ENCODE measurements at places on chromosomes 12 and 14.

DNA sequence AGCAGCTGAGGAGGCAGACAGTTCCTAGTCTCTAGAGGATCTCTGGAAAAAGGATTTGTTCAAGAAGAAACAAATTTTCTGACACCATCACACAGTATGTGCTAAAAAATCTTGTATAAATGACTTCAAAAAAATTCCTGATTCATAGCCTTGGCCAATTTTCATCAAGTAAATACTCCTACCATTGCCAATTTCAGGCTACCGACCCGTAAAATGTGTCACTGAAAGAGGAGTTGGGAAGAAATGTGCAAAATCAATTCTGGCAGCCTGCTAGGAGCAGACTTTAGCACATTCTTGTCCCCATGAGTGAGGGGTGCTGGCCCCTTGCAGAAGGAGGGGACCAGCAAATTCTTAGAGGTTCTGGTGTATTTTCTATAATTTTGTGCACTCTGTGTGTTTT lies 109.4 kb downstream of the TMEM30B start:
- no peak for DNase-seq

GRCh38 chr14:102848830-102849525 lies 71.7 kb downstream of the TRAF3 start:
- no peak for DNase-seq

DNA sequence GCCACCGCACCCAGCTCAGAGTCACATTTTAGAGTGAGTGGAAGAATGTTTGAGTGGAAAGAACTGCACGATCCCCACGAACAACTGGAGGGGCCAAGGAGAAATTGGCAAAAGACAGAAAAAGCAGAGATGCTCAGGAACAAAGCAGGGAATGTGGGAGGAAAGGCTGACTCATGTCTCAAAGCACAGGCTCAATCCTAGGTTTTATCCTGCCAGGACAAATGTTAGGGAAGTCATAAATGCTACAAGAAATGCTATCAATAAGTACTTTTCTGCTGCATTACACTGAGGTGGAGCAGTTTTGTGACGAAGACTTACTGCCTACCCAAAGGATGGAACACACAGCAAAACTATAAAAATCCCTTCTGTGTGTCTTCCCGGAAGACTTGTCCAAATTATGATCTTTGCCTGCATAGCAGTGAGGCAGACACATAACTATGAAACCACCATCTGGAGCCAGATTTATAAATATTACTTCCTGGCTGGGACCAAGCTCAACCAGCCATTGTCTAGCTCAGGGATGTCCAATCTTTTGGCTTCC lies 26.7 kb downstream of the NIN start:
- no peak for DNase-seq

- DNase-seq = no peak
These were observed 79.5 kb downstream of the IRF2BPL start for GRCh38 chr14:76948976-76949375.

DNA sequence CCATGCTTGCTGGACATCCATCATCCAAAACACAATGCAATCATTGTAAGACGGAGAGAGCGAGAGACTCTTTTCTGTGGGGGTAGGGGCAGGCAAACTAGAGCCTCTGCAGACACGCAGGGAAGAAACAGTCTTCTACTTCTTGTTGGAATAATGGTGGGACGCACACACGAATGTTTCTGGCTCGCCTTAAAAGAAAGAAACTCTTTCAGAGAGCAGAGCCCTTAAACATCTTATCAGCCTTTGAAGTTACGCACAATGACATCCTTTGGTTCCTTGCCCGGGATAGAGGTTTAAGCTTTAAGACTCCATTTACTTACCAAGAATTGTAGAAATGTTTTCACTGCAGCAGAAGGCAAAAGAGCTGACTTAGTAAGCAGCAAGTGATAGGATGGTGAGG lies 133.8 kb upstream of the FOXN3 start:
- DNase-seq = no peak

DNA sequence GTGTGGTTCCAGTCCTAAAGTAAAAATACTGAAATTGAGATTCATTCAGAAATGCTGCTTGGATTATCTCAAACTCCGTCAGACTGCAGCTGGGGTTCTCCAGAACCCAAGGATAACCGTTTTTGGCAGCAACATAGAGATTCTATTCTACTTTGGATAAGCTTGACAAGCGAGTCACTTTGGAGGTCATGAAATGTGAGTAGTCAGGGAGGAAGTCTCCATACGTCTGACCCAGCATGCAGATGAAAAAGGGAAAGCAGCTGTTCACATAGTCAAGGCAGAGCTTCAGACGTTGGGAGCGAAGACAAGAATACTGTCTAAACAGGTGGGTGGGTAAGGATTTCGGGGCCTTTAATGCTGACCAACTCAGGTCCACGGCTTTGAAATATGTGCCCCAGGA lies 14.9 kb upstream of the HSP90B1 start:
- DNase-seq = no peak

- DNase-seq = no peak
These were observed 863.9 kb downstream of the BCL11B start for GRCh38 chr14:98408024-98408555.

DNA sequence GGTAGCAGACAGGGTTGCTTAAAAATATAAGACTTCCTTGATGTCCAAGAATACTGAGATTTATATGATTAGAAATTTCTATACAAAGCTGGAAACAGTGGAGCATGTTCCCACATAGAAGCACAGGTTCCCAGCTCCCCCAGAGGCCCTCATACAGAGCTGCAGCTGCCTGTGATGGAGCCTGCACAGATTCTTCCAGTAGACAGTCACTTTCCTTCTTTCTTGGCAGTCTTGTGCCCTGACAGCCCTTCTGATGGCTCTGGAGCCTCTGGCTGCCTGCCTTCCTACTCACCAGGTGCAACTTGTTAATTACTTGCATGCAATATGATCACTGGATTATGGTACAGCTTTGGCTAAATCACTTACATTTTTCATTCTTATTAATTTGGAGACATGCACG lies 44.4 kb downstream of the BICD1 start:
- DNase-seq = no peak

- no peak for DNase-seq
These were observed 27.2 kb downstream of the NOC4L start for GRCh38 chr12:132171293-132171967.

GRCh38 chr12:81378601-81379285 lies 300.9 kb downstream of the ACSS3 start:
- DNase-seq = no peak

- no peak for DNase-seq
These were observed 25.9 kb downstream of the PPP4R3A start for GRCh38 chr14:91484186-91484585.

- no peak for DNase-seq
These were observed 12.8 kb downstream of the ADGRD1 start for GRCh38 chr12:130966443-130967030.

DNA sequence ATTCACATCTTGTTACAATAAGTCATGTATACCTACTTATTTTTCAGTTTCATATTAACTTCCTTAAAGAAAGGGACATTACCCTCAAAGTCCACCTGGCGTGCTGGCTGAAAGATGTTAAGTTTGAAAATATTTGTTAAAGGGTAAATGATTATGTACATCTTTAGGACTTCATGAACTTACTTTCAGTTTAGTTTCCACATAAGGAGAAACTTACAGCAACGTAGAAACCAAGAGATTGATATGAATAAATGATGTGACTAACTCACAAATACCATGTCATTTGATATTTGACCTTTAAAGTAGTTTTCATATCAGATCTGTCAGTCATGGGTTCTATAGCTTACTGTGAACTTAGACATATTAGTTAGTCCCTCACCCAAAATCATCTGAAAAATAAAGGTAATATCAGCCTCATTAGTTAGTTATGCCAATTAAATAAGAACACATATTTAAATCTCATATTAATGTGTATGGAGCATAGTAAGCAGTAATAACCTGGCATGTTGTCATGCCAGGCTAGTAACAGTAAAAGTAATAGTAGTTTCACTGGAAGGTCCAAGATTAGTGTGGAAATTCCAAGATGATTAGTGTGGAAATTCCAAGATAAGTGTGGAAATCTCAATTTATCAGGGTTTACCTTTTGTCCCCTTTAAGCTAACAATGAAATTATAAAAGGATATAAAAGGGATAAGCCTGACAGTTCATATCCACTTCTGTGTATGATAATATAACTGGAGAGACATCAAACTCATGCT lies 1.9 kb upstream of the CLEC2D start:
- no peak for DNase-seq

- no peak for DNase-seq
These were observed 276.6 kb upstream of the NAV3 start for GRCh38 chr12:77553976-77554619.

DNA sequence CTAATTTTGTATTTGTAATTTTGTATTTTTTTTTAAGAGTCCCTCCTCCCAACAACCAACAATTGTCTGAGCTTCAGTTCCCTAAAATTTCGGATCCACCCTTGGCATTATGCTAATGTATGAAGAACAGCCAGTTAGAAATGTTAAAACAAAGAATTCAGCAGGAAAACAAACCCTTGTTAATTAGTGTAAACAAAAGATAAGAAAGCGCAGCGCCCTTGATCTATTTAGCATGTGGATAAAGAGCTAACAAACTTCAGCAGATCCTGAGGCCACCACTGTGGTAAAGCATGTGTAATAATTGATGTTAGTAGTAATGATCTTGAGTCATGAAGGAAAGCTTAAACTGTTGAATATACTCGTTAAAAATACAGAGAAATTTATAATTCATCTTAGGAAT lies 199.8 kb downstream of the TMX1 start:
- no peak for DNase-seq

GRCh38 chr12:110841007-110841406 lies 5.8 kb upstream of the CCDC63 start:
- no peak for DNase-seq

- no peak for DNase-seq
These were observed 50.5 kb downstream of the KITLG start for GRCh38 chr12:88529531-88530488.

- no peak for DNase-seq
These were observed 117.2 kb downstream of the NUAK1 start for GRCh38 chr12:106021516-106021915.

- DNase-seq = no peak
These were observed 1.2 kb downstream of the KLHDC2 start for GRCh38 chr14:49769171-49769570.

DNA sequence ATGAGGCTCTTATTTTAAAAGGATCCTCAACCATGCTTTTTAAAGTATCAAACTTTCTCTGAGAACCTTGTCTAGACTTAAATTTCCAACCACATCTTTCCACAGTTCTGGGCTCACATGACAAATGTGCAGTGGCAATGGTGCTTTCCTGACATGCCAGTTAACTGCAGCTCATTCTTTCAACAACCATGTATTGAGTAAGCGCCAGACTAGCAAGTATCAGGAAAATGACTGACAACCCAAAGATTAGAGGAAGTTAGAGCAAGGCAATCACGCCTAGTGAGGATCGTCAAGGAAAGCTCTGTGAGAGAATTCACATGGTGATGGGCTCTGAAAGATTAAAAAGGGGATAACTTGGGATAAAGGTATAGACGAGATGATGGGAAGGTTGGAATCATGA lies 35.8 kb downstream of the FLVCR2 start:
- DNase-seq = no peak

DNA sequence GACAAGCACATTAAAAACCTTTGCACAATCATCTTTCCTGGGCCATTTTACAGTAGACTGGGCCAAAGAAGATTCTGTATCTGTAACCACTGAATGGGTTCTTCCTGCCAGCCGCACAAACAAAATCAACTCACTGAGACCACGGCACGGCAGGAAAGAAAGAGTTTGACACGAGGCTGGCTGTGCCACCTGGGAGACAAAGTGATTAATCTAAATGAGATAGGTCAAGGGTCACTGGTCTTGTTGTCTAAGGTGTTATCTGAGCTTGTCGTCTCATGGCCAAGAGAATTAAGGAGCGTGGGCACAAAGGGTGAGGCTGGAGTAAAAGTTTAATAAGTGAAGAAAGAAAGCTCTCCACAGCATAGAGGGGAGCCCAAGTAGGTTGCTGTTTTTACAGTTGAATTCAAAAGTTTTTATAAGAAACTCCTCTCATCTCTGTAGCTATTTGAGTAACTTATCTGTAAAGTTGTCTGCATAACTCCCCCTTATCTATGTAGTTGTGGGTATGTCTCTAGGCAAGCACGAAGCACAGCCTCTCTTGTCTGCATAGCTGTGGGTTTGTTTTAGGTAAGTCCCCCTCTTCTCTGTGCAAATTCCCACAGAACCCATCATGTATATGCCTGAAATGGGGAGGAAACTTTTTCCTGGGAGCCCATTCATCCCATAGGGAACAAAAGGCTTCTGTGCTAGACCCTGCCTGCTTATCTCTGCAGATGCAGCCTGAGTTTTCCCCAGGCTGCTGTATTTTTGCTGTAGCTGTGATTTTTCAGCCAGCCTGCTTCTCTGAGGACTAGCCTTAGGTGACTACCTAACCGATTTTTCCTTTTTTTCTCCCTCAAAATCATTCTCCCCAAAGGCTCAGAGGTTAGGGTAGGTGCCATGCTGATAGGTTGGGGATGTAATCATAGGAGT lies 1314.6 kb upstream of the TMEM132C start:
- no peak for DNase-seq

GRCh38 chr12:100919116-100919515 lies 124.5 kb downstream of the ANO4 start:
- no peak for DNase-seq

DNA sequence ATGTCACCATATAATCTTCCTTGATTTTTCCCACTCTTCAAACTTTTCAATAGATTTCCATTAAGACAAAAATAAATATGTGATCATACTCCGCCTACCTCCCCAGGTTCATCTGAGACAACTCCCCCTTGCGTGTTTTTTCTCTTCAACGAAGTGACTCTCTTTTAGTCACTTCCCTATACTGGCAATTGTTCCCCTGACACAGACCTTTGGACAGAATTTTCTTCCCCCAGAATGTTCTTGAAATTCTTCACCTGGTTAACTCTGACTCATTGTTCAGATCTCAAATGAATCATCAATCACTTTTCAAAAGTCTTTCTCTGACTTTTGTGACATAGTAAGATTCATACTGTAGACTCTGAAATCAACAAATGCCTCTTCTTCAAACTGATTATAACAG lies 727.3 kb upstream of the LMO3 start:
- DNase-seq = no peak

DNA sequence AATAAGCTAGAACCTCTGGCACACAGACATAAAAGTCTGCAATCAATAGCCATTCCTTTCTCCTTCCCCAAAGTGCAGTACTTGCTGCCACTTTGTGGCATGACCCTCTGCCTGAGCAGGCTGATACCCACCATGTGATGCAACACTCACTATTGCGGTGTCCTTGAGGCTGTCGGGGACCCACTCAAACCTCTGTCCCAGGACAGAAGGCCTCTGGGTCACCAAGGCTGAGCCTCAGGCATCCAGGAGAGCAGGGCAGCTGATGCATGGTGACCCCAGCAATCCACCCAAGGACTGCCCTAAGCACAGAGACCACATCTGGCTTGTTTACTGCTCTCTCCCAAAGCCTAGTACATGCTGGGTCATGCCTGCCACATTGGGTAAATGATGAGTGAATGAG lies 114.2 kb downstream of the DPF3 start:
- no peak for DNase-seq

- DNase-seq = no peak
These were observed 375 bp downstream of the AJUBA start for GRCh38 chr14:22981876-22982476.

DNA sequence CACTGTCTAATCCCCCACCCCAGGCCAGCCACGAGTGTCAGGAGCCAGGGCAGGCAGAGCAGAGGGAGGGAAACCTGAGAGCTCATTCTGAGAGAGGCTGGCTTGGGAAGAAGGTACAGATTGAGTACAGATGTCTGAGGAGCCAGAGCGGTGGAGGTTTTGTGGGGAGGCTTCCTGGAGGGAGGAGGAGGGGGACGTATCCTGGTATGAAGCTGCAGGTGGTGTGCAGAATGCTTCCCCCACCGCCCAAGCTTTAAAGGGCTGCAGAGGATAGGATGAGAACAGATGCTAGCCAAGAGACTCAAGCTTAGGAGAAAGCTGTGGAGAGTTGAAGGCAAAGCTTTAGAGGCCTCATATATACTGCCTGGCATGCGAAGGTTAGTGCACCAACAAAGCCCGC lies 3.2 kb upstream of the TAMALIN start:
- DNase-seq = no peak
